ENCODE measurements at places on chromosomes 16 and 17.

DNA sequence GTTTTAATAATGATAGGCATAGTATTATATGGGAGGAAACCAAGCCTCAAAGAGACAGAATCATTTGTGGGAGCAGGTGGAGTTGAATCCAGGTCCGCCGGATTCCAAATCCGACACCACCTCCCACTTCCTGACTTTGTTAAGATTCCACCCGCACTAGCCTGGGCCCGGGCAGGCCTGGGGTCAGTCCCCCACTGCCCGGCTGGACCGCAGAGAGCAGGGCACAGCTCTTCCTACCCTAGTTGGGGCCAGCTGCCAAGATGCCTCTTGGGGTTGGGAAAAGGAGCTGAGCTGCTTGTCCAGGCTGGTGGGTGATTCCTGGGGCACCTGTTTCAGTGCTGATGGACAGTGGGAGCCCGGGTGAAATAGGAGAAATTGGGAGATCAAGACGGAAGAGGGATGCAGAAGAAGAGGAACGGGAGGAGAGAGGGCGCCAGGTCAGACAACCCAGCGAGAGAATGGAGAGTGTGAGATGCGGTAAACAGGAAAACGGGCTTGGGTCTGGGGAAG is 53.9 kb downstream of the OR1D5 start:
- no peak for DNase-seq

GRCh38 chr16:2715519-2715918 is 4.5 kb downstream of the PRSS27 start:
- DNase-seq, result no peak

GRCh38 chr17:57941384-57942370 is 13.5 kb downstream of the CUEDC1 start:
- DNase-seq, result no peak

GRCh38 chr16:87636050-87636684 is 33.9 kb downstream of the JPH3 start:
- peak; percentile 81 for DNase-seq

- DNase-seq, result no peak
Observed at GRCh38 chr16:78852081-78852635, 748.4 kb downstream of the MAF start.

GRCh38 chr16:71287911-71288310 is 1.3 kb downstream of the CMTR2 start:
- DNase-seq, result no peak

DNA sequence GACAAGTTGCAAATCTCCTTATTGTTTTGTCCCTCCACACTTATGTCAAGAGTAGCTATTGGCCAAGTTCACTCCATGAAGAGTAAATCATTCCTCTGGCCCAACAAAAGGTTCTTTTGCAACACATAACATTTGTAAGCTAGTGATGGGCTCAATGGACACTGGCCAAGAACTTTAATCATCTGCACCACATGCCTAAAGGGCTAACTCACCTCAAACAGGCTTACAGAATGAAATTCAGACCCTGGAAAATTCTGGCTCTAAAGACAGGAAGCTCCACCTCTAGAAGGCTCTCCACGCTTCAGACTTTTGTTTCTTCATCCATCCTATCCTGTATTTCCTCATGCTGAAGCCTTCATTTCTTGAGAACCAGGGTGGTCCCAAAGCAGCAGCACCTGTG is 10.9 kb upstream of the ANKFN1 start:
- DNase-seq, result peak; percentile 93

GRCh38 chr17:77681861-77682260 is 276.6 kb upstream of the TNRC6C start:
- DNase-seq, result peak; percentile 56

GRCh38 chr17:12952012-12952411 is 65.8 kb downstream of the ELAC2 start:
- no peak for DNase-seq

- no peak for DNase-seq
Observed at GRCh38 chr17:75832652-75833400, 11.4 kb downstream of the UNC13D start.

DNA sequence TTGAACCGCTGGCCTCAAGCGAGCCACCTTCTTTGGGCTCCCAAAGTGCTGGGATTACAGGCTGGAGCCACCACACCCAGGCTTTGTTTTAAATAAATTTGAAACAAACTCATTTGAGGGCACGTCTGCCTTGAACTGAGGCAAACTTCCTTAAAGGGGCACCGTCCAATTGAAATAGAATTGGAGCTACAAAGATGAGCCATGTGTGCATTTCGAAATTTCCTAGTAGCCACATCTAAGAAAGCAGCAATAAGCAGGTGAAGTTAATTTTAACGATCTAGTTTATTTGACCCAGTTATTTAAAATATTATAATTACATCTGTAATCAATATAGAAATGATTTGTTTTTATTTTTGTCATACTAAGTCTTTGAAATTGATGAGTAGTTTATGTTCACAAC is 755 bp upstream of the C16orf89 start:
- no peak for DNase-seq

GRCh38 chr17:20026960-20027359 is 17.8 kb downstream of the SPECC1 start:
- DNase-seq, result peak; percentile 1

DNA sequence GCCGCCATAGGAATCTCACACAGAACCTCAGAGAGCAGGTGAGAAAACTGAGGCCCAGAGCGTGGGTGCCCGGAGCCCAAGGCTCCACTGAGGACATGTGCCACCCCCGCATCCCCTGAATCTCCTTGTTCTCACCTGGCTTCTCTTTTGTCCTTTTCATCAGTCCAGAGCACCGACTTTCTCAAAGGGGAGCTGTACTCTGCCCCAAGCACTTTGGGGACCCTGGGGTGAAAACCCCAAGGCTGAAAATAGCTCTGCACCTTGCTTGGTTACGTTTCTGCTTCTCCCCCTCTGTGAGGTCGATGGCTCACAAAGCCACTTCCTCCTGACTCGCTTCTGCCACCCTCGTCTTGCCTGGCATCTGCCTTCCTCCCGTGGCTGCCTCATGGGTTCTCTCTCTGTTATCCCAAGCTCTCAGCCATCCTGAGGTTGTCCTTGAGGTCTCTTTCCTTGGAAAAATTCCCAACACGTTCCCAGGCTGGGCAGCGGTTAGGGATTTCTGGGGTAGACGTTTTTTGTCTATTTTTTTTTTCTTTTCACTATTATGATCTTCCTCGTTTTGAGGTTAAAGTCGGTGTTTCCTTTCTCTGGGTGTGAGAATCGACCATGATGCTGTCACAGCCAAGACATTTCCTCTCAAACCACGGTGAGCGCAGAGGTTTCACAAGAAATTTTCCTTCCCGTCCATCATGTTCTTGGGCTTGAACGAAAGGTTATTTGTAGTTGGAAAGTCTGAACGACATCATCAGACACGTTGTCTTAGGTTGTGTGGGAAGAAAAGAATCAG is 37.2 kb downstream of the IRF8 start:
- DNase-seq, result peak; percentile 42

DNA sequence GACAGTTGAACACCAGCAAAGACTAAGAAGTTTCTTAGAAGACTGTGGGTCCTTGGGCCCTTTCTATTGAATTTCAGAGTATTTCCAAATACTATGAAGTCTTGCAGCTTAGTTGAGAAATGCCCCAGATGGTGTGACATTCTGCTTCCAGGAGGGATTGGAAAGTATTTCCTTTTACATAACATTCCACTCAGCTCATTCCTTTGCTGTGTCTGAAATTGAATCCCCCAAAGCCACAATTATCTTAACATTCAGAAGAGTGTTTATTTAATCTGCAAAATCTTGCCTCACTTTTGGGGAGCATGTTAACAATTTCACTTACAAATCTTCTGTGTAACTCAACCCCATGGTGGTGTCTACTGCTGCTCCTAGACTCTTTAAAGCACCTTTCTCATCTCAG is 307.7 kb downstream of the WWOX start:
- DNase-seq, result peak; percentile 1

- no peak for DNase-seq
Observed at GRCh38 chr17:32323046-32323445, 18.9 kb downstream of the C17orf75 start.

GRCh38 chr16:67537270-67537635 is 8.6 kb downstream of the RIPOR1 start:
- DNase-seq, result peak; percentile 47

DNA sequence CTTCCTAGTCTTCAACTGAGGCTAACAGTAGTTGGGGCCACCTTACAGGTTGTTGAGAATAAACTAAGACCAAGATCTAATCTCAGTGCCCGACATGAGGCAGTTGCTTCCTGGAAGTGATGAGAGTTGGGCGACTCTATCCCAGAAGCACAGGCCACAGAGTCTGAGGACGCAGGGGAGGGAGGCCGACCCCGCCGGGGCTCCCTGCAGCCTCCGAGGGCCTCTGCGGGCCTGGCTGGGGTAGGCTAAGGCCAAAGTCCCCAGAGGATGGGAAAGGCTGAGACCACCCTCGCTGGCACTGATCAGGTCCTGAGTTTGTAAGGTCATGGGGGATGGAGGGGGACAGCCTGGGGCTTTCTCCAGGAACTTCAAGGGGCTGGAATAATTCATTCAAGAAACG is 74.0 kb downstream of the ENGASE start:
- no peak for DNase-seq

DNA sequence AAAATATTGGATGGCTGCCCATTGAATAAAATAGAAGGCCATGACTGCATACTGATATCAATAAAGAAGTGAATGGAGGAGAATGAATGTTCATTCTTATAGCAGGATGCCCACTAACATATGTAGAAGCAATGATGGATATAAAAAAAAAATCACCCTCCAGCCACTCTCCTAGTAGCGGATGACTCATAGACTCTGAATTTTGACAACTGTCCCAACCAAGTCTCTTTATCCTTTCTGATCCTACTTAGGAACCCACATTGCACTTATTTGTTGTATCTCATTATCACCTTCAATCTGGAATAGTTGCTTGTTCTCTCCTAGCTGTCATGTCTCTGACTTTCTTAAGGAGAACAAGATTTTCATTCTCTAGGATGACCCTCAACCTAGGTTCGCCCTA is 429.9 kb downstream of the HS3ST3B1 start:
- DNase-seq, result peak; percentile 40

DNA sequence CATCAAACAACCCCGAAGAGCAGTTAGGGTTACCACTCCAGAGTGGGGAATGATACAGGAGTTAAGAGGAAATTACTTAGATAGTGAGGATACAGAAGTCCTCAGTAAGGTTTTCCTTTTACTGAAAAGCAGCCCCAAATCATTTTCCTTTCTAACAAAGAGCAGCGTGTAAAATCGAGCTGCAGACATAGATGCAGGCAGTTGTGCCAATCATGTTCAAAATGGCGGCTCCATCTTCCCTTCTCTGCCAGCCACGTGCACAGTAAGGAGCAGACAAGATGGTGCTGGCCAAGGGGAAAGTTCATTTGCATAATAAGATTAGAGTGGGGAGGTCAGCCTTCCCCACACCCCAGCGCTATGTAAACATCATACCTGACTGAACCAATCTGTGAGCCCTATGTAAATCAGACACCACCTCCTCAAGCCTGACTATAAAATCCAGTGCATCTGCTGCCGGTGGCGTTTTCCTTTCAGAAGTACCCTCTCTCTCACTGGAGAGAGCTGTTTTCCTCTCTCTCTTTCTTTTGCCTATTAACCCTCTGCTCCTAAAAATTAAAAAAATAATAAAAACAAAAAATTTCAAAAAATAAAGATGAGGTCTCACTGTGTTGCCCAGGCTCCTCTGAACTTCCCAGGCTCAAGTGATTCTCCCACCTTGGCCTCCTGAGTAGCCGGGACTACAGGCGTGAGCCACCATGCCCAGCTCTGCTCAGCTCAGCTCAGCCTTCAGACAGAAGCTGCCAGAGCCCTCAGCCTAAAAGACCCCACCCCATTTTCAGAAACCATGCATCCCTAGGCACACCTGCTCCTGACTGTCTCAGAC is 2.6 kb upstream of the SRL start:
- peak; percentile 8 for DNase-seq

DNA sequence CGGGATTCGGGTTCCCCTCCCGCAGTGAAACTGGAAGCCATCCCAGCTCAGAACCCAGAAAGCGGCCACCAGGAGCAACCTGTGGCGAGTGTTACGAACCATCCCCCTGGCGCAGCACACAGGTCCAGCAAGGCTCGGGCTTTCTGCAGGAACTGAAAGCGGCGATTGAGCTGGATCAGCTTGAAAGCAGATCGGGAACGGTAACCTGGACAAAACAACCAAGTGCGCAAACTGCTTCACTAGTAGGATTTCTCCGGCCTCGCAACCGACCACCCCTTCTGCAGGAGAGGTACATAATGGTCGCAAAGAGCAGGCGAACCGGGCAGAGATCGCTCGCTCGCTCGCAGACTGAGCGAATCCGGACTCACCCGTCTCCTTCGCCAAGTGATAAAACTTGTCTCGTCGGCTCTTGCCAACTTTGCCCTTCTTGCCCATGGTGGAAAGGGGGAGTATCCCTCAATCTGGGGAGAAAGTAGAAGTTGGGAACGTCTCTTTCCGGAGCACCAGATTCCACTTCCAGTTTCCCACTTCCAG is 696 bp upstream of the PSMC5 start:
- DNase-seq, result peak; percentile 45

GRCh38 chr17:49359990-49360795 is 1.9 kb downstream of the ZNF652 start:
- peak; percentile 24 for DNase-seq

DNA sequence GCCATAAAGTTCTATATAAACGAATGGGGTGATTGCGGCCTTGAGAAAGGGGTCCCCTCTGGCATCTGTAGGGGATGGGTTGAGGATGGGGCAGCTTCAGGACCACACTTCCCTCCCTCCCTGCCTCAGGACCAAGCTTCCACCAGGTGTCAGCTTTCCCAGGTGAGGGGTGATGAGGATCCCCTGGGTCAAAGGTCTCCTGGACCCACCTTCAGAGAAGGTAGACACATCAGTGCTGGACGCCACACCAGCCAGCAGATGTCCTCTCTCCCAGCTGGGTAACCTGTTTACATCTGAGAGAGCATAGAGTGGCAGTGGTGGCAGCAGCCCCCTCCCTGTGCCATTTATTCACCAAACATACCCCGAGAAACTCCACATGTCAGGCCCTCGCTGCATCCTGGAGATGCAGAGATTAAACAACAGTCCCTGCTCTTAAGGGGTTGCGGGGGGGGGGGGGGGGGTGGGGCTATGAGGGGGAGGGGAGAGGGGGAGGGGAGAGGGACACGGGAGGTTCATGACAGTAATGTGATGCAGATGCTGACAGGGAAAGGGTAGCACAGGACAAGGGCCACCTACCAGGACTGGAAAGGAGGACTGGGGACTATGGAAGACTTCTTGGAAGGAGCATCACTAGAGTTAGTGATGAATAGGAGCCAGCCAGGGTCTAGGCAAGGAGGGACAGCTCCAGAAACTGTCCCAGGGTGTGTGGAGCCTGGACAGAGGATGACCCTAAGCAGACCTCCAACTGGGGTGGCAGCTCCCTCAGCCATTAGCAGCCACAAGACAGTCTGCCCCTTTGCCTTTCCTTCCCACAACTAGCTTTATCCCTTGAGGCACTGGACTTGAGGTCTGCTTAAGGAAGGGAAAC is 5.0 kb downstream of the PROCA1 start:
- no peak for DNase-seq

GRCh38 chr16:2211923-2212347 is 1.3 kb upstream of the BRICD5 start:
- no peak for DNase-seq

- no peak for DNase-seq
Observed at GRCh38 chr17:43543771-43544575, 2.2 kb downstream of the ETV4 start.
